Small intestine (tissue), 16 donors: ENCODE measurements at places on chromosomes 2 and 18. TPM values are rescaled to one million over a fixed set of nuclear protein-coding genes. Genes with fewer than 3 reads are reported as not detected.

GRCh38 chr2:74472086-74472944 is at the start of gene MRPL53:
TSS of gene MRPL53 (minus strand) at chr2:74472680. CDS start at chr2:74472660, 20 bp downstream.
- DNase-seq: peak; percentile 97

GRCh38 chr2:62423235-62423634 is 82.8 kb downstream of the TMEM17 start:
- DNase-seq: no peak

DNA sequence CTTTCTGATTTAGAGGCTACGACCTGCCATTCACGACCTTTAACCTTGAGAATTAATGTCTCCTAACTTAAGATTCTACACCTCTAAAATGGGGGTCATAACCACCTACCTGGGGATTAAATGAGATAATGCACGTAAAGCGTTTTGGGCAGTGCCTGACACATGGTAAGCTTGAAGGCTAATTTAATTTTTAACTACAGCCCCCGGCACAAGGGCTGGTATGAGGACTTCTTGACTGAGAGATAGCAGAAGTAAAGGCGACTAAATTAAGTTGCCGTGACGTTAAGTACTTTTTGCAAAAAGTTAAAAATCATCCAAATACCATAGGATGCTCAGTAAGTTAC is 549 bp downstream of the MRPL35 start:
- DNase-seq: no peak

DNA sequence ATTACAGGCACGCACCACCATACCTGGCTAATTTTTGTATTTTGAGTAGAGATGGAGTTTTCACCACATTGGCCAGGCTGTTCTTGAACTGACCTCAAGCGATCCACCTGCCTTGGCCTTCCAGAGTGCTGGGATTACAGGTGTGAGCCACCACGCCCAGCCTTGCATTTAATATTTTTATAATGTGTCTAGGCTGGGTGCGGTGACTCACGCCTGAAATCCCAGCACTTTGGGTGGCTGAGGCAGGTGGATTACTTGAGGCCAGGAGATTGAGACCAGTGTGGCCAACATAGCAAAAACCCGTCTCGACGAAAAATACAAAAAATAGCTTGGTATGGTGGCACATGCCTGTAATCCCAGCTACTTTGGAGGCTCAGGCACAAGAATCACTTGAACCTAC is 3.2 kb downstream of the RPL37A start:
- DNase-seq: no peak

DNA sequence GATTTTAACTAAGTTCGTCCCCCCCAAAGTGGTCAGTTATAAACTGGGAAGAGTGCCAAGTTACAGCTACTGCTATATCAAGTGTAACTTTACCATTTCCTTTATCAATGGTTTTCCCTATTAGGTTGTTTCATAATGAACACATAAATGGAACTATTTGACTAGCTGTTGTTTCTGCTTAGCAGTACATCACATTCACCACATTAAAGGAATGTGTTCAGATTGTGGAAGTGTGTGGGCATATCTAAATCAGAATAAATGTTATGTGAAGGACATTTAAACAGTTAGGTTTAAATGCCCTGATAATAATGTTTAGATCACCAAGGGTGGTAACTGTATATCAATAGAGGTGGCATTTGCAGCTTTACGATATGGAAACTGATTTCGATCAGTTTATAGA is 45.1 kb downstream of the SLC9A4 start:
- DNase-seq: no peak

The TCF23 gene
- 0.03 TPM for polyA plus RNA-seq
